Astrocyte of the spinal cord (primary cell): ENCODE measurements at places on chromosomes 3 and 15.

DNA sequence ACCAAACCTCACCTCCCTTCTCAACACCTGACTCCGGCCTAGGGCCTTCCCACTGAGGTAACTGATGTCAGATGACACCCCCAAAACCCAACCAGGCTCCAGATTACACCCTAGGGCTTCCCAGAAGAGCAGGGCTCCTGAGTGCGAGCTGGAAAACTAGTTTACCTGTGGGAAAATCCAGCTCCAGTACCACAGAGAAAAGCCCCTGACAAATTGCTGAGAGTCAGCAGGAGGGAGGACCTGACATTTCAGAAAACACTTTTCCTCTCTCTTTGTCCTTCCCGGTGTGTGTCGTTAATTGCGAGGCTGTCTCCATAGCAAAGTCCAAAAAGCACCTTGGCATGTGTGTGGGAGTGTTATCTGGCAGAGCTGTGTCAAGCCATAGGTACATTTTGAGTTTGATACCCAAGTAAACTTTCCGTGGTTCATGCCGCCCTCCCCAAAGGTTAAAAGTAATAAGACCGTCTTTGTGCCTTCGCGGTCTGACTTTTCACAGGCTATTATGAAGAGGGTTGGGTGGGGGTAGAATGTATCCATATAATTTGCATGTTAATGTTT, 79.8 kb upstream of the FNDC3B start:
- no peak for DNase-seq

GRCh38 chr3:140052771-140053702, 118.1 kb downstream of the CLSTN2 start:
- no peak for DNase-seq

- DNase-seq, result no peak
Observed at GRCh38 chr3:100850701-100851100, 141.4 kb downstream of the TFG start.

DNA sequence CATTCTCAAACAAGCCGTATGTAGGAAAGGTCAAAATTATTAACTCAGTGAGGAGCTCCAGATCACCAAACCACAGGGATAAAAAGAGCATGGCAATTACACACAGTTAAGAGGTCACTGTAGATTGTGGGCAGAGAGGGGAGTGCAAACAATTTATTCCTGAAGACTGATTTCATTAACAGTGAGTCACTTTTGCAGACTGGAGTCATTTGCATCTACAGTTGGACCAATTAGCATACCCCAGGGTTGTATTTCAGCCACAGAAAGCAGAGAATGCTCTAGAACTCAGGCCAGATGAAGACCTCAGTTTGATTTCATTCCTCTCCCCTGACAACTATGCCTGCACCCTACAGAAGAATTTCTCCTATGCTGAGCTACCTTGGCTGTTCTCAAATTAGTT, 40.1 kb downstream of the SETMAR start:
- DNase-seq, result peak; percentile 68

DNA sequence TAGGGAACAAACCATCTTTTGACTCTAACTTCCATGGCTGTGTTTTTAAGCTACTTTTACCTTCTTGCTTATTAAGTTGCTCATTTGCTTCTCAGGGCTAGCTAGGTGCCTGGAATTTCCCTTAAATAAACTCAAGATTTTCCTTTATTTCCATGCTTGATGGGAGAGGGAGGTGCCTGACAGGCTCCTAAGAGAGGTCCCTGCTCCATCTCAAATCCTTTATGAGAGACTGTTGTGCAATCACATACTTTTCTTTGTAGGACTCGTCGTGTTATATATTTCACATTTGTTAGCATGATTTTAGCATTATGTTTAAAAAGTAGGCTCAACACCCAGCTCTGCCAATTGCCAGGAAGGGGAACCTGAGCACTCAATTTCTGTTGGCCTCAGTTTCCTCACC, 95.7 kb downstream of the SAMMSON start:
- DNase-seq, result no peak

DNA sequence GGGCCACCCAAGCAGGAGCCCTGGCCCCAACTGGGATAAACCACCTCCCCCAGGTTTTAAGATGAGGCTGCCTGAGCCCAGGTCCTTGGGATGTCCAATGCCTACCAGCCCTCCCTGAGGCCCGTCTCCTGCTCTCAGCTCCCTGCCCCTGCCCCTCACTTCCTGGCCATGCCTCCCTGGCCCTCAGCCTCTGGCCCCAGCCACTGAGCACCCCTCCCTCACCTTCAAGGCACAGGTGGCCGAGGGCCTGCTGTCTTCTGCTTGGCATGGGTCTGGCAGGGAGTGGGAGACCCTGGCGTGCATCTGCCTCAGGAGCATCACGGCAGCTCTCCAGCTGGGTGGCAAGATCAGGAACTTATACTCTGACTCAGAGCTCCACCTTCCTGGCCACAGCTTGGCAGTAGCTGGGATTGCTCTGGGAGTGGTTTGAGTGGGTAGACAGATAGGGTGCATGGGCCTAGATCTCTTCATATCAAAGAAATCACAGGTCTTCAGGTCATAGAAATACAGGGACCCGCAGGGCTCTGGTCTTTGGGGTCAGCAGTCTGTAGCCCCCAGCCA, at the start of gene PLA2G4E:
Gene PLA2G4E (minus strand): TSS at position 330 of the 561 bp plus-strand sequence. CDS start 12 bp downstream, at position 318.
- DNase-seq, result no peak

- DNase-seq, result peak; percentile 86
Observed at GRCh38 chr15:44712346-44713005, 1.2 kb downstream of the B2M start.

GRCh38 chr15:80274996-80275395, 23.0 kb upstream of the CTXND1 start:
- DNase-seq, result no peak

GRCh38 chr3:24004171-24004938, 59.3 kb downstream of the NR1D2 start:
- no peak for DNase-seq

- DNase-seq, result peak; percentile 72
Observed at GRCh38 chr15:68559345-68560310, 19.2 kb upstream of the CORO2B start.

DNA sequence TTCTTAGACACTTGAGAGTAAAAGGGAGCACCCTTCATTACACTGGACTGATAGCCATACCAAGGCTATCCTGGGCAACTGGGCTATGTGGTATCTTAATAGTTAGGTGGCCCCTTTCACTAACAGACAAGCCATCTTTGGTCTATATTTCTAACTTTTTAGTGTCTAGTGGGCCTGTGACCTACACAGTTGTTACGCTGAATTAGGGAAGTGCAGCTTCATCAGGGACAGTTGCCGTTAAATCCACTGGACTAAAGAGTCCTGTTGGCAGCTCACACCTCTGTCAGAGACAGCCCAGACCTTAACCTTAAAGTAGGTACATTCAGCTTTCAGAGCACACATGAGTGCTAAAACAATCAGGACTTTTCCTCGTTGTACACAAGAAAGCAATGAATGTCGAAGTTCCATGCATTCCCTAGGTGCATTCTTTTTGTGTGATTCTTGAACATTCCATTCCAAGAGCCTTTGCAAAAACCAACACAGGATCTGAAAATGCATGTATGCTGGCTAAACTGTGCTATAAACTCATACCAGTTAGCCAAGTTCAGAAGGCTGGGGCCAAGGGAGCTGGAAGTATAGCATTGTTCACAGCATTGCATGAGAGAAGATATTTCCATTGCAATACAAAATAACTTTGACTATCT, 230.2 kb upstream of the EIF1B start:
- DNase-seq, result peak; percentile 70

GRCh38 chr15:48283396-48284145, 47.7 kb upstream of the DUT start:
- DNase-seq, result peak; percentile 6

- peak; percentile 90 for DNase-seq
Observed at GRCh38 chr3:171811295-171811912, 1.1 kb upstream of the PLD1 start.
